Pulmonary artery endothelial cell (primary cell): ENCODE measurements at places on chromosomes 3 and 15.
A peak's percentile ranks its signal among the peaks of the same experiment; 100 is the strongest.

DNA sequence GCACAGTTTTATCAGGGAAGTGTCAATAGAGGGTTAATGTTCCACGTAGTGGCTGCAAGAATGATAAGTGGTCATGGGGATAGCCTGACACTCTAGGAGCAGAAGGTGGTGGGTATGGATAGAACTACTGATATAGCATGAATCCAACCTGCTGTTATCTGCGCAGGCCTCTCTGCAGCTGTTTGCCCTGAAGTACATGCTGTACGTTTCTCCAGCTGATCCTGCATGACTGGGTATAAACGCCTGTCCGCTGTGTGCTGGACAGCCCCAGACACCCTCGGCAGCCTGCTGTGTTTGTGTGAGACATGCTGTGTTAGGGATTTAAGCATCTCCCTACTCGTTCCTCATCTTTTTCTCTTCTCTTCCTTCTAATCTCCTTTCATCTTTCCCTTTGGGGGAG, 87.1 kb downstream of the LPP start:
- no peak for DNase-seq

- no peak for DNase-seq
Measured at GRCh38 chr3:126816986-126817777, 113.1 kb downstream of the CHCHD6 start.

DNA sequence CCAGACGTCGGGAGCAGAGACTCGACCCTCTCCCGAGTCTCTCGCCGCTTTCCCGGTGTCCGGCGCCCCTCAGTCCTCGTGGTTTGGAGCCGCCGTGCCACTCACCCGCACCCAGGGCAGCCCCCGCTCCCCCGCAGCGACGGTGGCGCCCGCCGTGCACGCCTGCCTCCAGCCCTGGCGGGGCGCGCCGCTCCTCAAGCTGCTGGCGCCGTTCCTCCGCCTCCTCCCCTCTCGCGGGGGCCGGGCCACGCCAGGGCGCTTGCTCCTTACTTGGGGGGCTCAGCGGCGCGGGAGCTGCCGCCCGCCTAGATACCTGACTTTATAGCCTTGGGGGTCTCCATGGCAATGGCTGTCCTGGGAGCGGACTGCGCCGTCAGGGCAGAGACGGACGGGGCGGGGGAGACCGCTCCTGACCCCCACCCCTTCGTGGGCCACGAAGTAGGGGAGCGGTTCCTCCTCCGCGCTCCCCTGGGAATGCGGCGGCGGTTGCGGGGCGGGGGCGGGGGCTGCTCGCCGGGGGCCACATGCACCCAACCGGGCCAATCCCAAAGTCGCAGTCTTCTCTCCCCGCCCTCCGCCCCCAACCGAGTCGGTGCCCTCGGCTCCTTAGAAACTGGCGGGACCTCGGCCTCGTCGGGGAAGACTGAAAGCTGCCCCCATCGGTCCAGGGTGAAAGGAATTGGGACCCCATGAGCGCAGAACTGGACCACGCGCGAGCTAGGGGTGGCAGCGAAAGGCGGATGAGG, at the start of gene ANKRD63:
TSS of gene ANKRD63 (minus strand) at position 196 of the 746 bp plus-strand sequence. CDS start 478 bp downstream, outside the sequence.
- DNase-seq, result no peak

- DNase-seq, result no peak
Measured at GRCh38 chr3:48935530-48935929, 16.9 kb downstream of the ARIH2 start.

DNA sequence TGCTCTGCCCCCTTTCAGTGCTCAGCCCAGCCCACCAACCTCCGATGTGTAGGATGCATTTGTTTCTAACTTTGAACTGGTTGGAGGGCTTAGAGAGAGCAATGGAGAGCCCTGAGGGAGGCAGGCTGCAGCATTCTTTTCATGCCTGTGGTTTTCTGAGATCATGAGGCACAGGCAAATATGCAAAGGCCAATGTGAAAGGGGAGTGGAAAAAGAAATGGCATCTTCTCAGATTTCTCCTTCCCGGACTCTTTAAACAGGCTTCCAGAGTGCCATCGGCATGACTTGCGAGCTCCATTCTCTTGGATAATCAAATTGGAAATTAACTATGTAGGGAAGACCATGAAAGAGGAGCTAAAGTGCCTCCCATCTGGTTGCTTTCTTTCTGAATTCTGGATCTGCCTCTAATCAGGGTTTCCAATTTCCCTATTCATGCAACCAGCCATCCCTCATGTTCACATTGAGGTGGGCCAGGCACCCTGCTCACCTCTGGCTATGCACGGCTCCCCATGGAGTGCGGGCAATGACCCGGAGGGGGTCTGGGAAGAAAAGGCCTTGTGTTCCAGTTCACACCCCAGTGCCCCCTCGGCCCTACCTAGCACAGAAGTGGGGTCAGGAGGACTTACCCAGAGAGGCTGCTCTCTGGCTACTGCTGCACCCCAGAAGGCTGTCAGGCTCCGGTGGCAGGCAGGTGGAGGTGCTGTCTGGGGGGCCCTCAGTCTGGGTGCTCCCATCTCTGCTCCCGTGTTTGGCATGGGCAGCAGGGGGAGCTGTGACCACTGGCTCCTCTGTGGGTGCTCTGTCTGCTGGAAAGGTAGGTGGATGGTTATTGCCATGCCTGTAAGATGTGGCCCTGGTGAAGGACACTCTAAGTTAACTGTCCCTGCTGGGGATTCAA, 16.1 kb downstream of the AMOTL2 start:
- no peak for DNase-seq

GRCh38 chr15:35886765-35887164, 340.8 kb upstream of the DPH6 start:
- DNase-seq, result peak; percentile 32

- peak; percentile 60 for DNase-seq
Measured at GRCh38 chr3:30156586-30157498, 449.6 kb upstream of the TGFBR2 start.

DNA sequence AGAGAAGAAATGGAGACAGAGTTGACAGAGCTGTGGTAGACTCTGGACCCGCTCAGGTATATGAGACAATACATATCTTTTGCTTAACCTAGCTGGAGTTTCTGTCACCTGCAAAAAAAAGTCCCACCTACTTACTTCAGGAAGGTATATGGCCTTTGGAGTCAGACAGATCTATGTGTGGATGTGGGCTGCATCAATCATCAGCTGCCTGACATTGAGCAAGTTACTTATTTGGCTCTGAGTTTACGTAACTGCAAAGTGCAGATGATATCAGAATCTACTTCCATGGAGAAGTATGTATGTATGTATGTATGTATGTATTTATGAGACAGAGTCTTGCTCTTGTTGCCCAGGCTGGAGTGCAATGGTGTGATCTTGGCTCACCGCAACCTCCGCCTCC, 124.3 kb downstream of the MYLK start:
- no peak for DNase-seq

GRCh38 chr3:113947372-113948014, at the start of gene ZDHHC23:
TSS of gene ZDHHC23 (plus strand) at chr3:113948013. CDS start at chr3:113948803, 790 bp downstream.
- DNase-seq, result no peak

DNA sequence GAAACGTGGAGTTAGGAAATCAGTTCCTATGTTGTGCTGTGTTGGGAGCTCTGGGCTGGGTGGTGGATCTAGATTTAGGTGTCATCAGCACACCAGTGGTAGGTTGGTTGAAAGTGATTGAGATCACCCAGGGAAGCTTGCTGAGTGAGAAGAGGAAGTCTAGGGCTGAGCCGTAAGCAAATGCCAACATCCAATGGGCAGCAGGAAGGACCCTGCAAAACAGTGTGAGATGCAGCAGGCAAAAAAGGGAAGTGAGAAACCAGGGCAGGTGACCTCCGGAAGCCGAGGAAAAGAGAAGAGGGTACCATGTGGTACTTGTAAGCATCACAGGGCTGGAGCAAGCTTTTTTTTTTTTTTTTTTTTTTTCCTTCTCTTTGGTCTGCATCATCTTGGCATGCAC, 15.9 kb upstream of the COPG1 start:
- DNase-seq, result no peak

DNA sequence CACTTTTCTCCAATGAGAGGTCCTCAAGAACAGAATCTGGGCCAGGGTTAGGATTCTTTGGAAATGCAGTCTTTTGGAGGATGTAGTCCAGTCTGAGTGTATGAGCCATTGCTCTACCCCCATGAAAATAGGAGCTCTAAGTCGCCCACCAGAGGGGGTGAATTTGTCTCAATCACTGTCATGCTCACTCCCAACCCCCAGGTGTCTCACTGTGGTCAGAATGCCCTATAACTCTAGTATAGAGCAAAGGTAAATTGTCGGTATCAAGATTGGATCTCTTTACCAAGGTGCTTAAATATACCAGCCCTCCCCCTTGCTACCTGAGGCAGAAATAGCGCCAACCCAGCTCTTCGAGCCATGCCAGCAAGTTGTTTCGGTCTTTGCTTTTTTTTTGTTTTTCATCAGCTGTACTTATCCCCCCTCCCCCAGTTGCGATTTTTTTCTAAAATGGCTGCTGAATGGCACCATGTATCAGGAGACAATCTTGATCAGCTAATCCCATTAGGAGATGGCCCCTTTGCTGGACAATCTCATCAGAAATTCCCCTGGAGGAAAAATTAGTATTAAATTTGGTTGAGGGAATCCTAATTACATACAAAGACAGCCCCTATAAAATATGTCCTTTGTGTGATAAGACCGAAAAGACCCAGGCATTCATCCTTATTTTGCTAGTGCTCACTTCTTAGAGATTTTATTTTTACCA, 130.7 kb downstream of the EBLN2 start:
- DNase-seq, result no peak

DNA sequence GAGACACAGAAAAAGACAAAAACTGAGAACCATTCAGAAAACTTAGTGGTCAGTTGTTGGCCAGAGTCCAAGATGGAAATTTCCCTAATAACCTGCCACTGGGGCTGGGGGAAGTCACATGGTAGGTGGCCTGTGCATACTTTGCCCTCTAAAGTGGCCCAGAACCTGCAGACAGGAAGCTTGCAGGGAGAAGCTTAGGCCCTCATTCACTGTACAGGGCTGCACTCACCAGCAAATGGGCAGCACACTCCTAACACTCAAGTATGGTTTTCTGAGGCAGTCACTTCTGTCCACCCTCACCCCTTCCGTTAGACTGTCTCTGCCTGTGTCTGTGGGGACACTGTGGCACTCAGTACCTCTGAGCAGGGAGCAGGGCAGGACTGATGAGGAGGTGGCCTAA, 14.5 kb upstream of the RNU6-1 start:
- no peak for DNase-seq

- no peak for DNase-seq
Measured at GRCh38 chr3:65922441-65922840, 116.3 kb downstream of the MAGI1 start.

GRCh38 chr15:65553691-65554090, 23.4 kb downstream of the HACD3 start:
- no peak for DNase-seq

DNA sequence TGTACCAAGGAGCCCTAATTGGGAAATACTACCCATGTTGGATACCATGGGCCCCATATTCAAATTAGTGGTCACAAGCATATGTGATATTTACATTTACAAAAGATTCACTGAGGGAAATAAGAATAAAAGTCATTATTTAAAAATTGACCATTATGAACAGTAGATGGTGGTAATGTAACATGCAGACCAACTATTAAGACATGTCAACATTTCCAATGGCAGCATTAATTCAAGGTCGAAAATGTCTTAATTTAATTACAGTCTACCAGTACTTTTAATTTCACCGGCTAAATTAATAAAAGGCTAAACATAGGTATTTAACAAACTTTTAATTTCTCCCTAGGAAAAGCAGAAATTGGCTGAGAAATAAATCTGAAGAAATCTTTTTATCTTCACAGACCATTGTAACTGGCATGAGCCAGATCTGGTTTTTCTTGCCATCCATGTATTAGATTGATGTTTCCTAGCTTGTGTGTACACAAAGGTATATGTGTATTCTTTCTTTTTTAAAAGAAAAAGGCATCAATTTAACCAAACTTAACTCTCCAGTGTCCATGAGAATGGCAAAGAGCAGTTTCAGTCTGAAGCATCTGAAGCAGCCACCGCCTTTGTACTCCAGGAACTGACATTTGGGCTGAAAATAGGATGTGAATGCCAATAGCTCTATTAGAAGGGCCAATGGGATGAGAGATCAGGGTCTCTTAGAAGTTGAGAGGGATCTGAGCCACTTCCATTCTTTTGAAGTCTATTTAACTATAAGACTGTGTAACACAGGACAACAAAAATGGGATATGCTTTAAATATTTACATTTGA, 26.6 kb downstream of the NEK11 start:
- DNase-seq, result no peak

DNA sequence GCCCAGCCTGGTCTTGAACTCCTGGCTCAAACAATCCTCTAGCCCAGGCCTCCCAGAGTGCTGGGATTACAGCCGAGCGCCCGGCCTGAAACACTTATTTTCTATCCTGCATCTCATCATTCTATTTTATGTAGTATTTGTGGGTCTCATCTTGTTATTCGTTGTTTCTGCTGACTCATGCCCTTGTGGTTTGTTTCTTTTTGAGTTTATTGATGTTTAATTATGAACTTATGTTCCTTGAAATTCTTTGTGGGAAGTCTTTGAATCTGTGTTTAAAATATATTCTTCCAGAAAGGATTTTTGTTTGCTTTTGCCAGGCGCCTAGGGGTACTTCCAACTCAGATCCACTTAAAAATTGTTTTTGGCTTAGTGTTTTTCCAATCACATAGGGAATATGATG, 78.3 kb upstream of the C15orf39 start:
- no peak for DNase-seq

DNA sequence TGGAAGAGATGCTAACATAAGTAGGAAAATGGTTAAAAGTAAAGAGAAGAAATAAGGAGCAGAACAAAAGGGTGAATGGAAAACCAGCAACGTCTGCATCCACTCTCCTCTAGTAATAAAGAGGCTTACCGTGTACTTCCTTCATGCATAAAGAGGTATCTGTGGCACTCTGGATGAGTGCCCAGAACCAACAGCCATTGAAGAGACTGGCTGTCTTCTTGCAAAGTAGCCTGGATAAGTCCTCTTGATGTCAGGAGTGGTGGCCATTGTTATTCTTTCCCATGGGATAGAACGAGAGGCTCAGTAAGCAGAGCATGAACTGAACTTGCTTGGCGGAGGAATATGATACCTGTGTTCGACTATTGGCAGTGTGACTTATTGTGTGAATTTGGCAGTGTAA, 186.2 kb upstream of the RASGRP1 start:
- no peak for DNase-seq

DNA sequence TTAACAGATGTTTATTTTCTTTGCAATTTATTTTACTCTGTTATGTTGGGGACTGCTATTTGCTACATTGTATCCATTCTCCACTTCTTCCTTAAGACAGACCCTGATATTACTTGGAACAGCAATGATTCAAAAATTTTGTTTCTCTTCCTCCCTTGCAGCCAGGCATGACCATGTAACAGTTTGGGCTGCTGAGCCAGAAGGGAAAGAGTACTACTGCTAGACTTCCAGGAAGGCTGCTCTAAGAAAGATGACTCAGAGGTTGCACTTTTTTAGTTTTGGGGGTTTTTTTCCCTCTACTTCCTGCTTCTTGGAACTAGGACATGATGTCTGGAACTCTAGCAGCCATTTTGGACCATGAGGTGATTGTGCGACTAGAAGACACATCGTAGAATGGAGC, 10.3 kb downstream of the PRR20G start:
- no peak for DNase-seq

DNA sequence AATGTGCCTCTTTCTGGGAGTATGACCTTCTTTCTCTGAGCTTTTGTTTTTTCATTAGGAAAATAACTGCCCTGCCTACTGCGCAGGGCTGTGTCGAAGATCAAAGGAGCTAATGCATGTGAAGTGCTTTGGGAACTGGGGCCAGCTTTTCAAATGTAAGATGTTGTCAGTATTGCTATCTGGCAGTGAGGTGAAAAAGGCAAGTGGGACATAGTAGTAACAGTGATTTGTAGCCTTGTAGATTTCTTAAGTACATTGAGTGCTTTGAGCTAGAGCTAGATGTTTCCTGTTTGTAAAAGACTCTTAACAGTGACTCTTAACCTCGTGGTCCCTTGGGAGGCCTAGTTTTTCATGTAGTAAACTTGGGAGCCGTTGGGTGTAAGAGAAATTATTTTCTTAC, 126.5 kb downstream of the ECT2 start:
- DNase-seq, result no peak
